ENCODE measurements at places on chromosomes 5 and 9.

DNA sequence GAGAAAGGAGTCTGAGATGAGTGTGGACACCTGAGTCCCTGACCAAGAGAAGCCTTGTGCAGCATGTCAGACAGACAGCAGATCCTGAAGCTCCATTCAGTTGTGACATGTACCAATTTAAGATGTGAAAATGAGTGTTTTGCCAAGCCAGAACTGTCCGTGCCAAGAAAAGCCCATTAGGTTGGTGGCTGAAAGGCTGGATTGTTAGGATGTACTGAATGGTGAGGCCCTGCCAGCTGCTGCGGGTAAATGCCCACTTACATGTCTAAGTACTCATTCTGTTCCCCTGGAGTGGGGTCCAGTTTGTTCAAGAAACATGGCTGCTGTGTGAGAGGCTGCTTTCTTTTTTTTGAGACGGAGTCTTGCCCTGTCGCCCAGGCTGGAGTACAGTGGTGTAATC is 14.6 kb downstream of the DAPK1 start:
- H3K4me1 ChIP-seq, result peaks cover 26% of the 10 kb centered on the region
- no peak overlapping the region for H3K27ac ChIP-seq
- H3K36me3 ChIP-seq, result peaks cover 59% of the 10 kb centered on the region
- H3K27me3 ChIP-seq, result peaks cover 3% of the 10 kb centered on the region

- H3K27ac ChIP-seq, result no peak overlapping the region
- peaks cover 2% of the 10 kb centered on the region for H3K27me3 ChIP-seq
- DNase-seq, result no peak
- no peak overlapping the region for H3K4me3 ChIP-seq
- no peaks in the 10 kb centered on the region for H3K4me1 ChIP-seq
Observed at GRCh38 chr9:121322737-121323448, 47.2 kb downstream of the STOM start.

DNA sequence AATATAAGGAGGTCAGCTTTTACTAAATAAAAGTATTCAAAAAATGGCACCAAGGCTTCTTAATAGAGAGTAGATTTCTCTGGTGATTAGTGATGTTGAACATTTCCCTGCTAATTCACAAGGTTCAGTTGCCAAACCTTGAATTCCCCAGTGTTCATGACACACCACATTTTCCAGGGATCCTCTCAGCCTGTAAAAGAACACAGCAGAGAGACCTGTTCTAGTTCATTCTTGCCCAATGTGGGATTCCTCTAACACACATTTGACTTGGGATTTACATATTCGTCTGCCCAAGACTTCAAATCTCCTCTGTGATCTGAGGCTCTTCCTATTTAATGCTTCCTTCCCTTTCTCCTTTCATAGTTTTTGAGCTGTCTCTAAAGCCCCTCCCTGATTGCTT is 273.2 kb upstream of the CDH9 start:
- no peaks in the 10 kb centered on the region for H3K27me3 ChIP-seq
- DNase-seq, result no peak
- H3K27ac ChIP-seq, result no peak overlapping the region
- H3K4me3 ChIP-seq, result no peak overlapping the region
- H3K36me3 ChIP-seq, result no peaks in the 10 kb centered on the region

DNA sequence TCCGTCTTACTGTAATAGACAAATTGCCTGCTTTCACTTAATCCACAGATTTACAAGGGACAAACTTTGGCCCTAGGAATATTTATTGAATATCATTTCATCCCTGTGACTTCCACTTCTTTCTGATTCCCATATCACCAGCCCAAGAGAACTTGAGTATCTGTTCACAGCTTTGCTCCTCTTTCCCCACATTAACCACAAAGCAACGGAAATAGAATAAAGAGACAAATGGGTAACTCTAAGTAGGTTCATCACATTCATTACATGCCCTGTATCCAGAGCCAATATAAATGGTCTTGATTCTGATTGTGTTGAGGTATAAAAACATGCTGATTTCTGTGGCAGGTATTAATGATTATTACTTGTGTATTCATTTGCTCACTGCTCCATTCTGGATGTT is 41.9 kb downstream of the TMEM252 start:
- H3K36me3 ChIP-seq, result no peaks in the 10 kb centered on the region
- no peak overlapping the region for H3K27ac ChIP-seq
- H3K4me3 ChIP-seq, result no peak overlapping the region

DNA sequence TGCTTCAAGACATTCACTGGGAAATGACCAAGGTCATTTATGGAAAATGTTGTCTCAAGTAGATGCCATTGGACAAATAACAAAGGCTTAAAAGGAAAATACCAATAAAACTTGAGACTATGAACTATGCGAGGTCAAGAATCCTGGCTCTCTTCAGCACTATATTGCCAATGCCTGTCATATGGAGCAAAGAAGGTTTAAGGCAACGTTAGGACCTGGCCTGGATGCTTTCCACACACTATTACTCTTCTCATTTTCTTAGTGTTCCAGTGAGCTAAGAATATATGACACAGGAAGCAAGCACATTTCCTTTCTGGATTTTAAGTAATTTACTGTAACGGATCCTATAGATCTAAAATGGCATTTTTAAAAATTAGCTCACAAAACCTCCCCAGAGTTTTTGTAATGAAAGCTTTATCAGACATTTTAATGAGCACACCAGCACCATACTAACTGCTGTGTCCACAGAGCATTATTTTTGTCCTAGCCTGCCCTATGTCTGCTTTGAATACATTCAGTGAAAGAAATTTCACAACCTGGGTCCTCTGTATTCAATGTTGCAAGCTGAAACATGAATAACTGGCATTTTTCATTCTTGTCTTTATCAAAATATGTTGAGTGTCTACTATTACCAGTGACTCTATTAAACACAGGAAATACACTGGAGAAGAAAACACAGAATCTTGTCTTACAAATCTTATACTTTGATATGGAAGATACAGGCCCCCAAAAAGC is 315.6 kb downstream of the CETN3 start:
- no peaks in the 10 kb centered on the region for H3K27me3 ChIP-seq
- H3K4me3 ChIP-seq, result no peak overlapping the region
- H3K4me1 ChIP-seq, result no peaks in the 10 kb centered on the region
- H3K36me3 ChIP-seq, result no peaks in the 10 kb centered on the region

DNA sequence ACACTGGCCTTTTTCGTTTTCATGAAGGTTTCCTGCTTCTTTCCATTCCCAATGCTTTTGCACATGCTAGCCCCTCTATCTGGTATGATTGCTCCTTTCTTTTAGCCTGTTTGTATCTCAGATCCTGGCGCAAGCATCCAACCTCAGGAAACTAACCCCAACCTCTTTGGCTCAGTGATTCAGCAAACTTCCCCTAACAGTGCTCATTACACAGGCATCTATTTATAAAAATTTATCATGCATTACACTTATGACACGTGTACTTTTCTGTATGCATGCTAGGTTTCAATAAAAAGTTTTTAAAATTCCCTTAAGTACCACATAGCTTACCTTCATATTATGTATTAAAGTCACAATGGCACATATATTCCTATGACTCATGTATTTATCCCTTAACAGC is 218.9 kb downstream of the EPB41L4A start:
- DNase-seq, result no peak
- H3K27me3 ChIP-seq, result no peaks in the 10 kb centered on the region
- peaks cover 12% of the 10 kb centered on the region for H3K4me1 ChIP-seq
- no peak overlapping the region for H3K4me3 ChIP-seq

GRCh38 chr5:23825196-23825595 is 317.8 kb downstream of the PRDM9 start:
- H3K4me3 ChIP-seq, result no peak overlapping the region
- H3K27me3 ChIP-seq, result no peaks in the 10 kb centered on the region
- no peak overlapping the region for H3K27ac ChIP-seq
- H3K4me1 ChIP-seq, result peaks cover 6% of the 10 kb centered on the region
- DNase-seq, result no peak

- peaks cover 41% of the 10 kb centered on the region for H3K4me1 ChIP-seq
- peaks cover 4% of the 10 kb centered on the region for H3K27me3 ChIP-seq
- H3K36me3 ChIP-seq, result no peaks in the 10 kb centered on the region
- peak overlapping the region; percentile 77 for H3K27ac ChIP-seq
- H3K4me3 ChIP-seq, result peak overlapping the region; percentile 94
Observed at GRCh38 chr9:121201045-121201737, 478 bp downstream of the RAB14 start.

DNA sequence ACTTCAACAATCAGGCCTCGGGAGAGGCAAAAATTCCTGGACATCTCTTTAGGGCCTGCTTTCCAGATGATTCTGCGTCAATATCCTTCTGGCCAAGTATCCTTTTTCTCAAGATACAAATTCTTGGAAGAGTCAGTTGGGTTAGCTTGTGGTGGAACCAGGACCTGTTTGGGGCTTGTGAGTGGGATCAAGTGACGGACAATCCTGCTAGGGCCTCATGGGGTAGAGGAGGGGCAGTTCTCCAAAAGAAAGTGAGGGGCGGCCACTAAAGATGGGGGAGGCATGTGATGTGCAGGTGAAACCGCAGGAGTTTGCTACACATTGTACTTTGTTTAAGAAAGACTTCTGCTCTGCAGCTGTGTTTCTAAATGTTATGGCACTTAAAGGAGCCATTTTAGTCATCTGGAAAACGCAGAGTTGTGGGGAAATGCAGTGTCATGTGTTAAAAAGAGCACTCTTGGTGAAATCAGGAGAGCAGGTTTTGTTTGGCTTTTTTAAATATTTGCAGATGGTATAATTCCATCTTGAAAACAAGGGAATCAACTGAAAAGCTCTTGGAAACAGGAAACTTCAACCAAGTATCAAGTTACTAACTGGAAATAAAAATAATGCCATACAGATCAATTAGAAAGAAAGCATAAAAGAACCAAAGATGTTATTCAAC is 27.4 kb upstream of the GSN start:
- H3K4me3 ChIP-seq, result no peak overlapping the region
- no peaks in the 10 kb centered on the region for H3K36me3 ChIP-seq
- H3K4me1 ChIP-seq, result peaks cover 20% of the 10 kb centered on the region
- no peak for DNase-seq
- H3K27me3 ChIP-seq, result peaks cover 4% of the 10 kb centered on the region

- H3K27me3 ChIP-seq, result peaks cover 4% of the 10 kb centered on the region
- no peak overlapping the region for H3K27ac ChIP-seq
Observed at GRCh38 chr5:173802670-173803165, 85.4 kb upstream of the CPEB4 start.

GRCh38 chr5:137037848-137038247 is 461.3 kb downstream of the SPOCK1 start:
- H3K36me3 ChIP-seq, result no peaks in the 10 kb centered on the region
- no peak overlapping the region for H3K4me3 ChIP-seq
- H3K4me1 ChIP-seq, result peaks cover 23% of the 10 kb centered on the region
- no peak overlapping the region for H3K27ac ChIP-seq

- H3K4me3 ChIP-seq, result no peak overlapping the region
- H3K27me3 ChIP-seq, result peaks cover 14% of the 10 kb centered on the region
- DNase-seq, result no peak
- H3K4me1 ChIP-seq, result no peaks in the 10 kb centered on the region
Observed at GRCh38 chr9:16360247-16360646, 510.2 kb downstream of the BNC2 start.

DNA sequence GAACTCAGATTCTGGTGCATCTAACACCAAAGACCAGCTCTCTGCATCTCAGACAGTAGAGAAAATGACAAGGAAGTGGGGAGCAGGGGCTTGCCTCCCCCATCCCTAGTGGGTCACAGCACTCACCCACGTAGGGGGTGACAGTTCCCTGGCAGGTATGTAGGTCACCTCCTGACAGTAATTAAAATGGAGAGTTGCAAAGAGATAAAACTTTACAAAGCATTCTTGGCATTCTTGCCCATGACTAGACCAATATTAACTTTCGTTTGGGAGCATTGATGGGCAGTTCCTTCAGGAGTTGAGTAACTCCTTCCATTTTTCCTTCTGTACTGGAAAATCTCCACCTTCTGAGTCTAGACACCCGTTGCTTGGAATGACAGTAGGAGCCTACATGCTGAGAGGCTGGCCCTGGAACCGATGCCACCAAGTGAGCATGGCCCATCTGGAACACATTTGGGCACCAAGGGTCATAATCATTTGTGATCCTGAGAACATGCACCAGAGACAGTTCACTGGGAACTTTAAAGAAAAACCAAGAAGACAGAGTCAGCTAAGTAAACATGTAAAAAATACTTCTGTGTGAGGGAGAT is 81.5 kb upstream of the MSX2 start:
- no peak overlapping the region for H3K27ac ChIP-seq
- H3K4me3 ChIP-seq, result no peak overlapping the region
- peaks cover 23% of the 10 kb centered on the region for H3K4me1 ChIP-seq
- no peaks in the 10 kb centered on the region for H3K36me3 ChIP-seq
- no peak for DNase-seq

- H3K27ac ChIP-seq, result no peak overlapping the region
- H3K36me3 ChIP-seq, result peaks cover 4% of the 10 kb centered on the region
- no peak overlapping the region for H3K4me3 ChIP-seq
- peak; percentile 13 for DNase-seq
- H3K27me3 ChIP-seq, result peaks cover 8% of the 10 kb centered on the region
Observed at GRCh38 chr9:17052626-17053025, 82.2 kb upstream of the CNTLN start.

GRCh38 chr5:96627792-96628398 is 34.3 kb upstream of the CAST start:
- DNase-seq, result no peak
- H3K27me3 ChIP-seq, result peaks cover 2% of the 10 kb centered on the region
- no peak overlapping the region for H3K4me3 ChIP-seq
- no peaks in the 10 kb centered on the region for H3K36me3 ChIP-seq

DNA sequence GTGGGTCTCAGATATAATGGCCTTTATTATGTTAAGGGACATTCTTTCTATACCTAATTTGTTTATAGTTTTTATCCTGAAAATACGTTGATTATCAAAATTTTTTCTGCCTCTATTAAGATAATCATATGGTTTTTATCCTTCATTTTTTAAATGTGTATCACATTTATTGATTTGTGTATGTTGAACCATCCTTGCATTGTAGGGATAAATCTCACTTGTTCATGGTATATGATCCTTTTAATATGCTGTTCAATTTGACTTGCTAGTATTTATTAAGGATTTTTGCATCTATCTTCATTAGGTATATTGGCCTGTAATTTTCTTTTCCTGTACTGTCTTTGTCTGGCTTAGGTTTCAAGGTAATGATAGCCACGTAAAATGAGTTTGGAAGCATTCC is 25.5 kb downstream of the PKD2L2 start:
- no peak for DNase-seq
- H3K4me3 ChIP-seq, result no peak overlapping the region
- H3K4me1 ChIP-seq, result no peaks in the 10 kb centered on the region
- H3K36me3 ChIP-seq, result peaks cover 11% of the 10 kb centered on the region
- peaks cover 15% of the 10 kb centered on the region for H3K27me3 ChIP-seq
